Mesenteric fat pad (tissue), 1 donor: ENCODE measurements at places on chromosomes 2 and 18. TPM values are rescaled to one million over a fixed set of nuclear protein-coding genes. Genes with fewer than 3 reads are reported as not detected.

Gene FBXO48
- 1.5 TPM for total RNA-seq

Gene KCNF1
- 0.13 TPM for total RNA-seq

Gene PDE1A
- 7.1 TPM for total RNA-seq

Gene TSGA10
- total RNA-seq = 7.7 TPM

Gene EFR3B
- 2.0 TPM for total RNA-seq

Gene CHRND
- total RNA-seq = not detected

Gene PRKAG3
- total RNA-seq = not detected

Gene IL36A
- total RNA-seq = not detected

Gene CDH19
- 0.35 TPM for total RNA-seq

Gene MAPK4
- total RNA-seq = not detected

Gene CFAP221
- 2.3 TPM for total RNA-seq

Gene FEV
- total RNA-seq = not detected

Gene DAW1
- not detected for total RNA-seq

Gene ST8SIA5
- total RNA-seq = 1.5 TPM

Gene CABYR
- total RNA-seq = 3.1 TPM

GRCh38 chr2:116435648-116436047 lies 1378.8 kb upstream of the DDX18 start:
- DNase-seq = no peak

- no peak for DNase-seq
These were observed 8.9 kb downstream of the HAAO start for GRCh38 chr2:42783511-42783910.

DNA sequence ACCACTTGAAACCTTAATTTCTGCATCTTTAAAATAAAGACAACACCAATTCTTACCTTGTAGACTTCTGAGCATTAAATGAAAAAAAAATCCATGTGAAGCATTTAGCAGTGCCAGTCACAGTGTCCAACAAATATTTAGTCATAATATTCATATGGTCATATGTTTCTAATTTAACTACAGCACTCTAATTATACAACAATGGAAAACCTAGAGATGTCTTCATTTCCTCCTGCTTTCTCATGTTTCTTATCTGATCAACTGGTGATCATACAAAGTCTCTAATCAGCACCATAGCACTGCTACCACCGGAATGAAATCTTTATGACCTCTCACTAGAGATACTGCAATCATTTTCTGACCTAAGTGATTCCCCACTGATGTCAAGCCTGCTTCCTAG lies 10.2 kb upstream of the SCN3A start:
- no peak for DNase-seq

GRCh38 chr2:30629866-30630265 lies 177.4 kb downstream of the CAPN13 start:
- no peak for DNase-seq

- DNase-seq = no peak
These were observed 21.9 kb downstream of the PIGN start for GRCh38 chr18:62164855-62165487.

DNA sequence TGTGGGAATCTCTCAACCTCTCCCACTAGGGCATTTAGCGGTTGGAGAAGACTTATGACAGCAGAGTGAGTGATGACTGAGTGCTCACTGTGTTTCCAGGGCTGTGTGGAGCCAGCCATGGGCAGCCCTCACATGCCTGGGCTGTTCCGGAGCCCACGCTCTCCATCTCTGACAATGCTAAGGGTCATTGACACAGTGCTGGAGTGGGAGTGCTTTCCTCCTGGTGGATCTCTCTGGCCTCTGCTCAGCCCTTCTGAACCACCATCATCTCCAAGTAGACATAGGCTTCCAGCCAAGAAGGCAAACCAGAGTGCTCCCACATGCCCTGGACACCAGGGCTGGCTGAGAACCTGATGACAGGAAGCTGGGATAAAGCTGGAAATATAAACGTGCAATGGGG lies 33.1 kb upstream of the TWIST2 start:
- DNase-seq = no peak

DNA sequence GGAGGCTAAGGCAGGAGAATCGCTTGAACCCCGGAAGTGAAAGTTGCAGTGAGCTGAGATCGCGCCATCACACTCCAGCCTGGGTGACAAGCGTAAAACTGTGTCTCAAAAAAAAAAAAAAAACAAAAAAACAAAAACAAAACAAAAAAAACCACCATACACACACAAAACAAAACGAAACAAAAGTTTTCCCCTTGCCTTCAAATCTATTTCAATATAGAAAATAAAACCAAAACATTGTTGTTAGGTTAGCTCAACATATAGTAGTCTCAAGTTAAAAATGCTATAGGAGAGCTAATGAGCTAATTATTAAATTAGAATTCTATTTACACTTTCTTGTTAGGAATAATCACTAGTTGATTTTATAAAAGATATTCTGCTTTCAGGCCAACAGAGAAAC lies 43.3 kb downstream of the FBXO11 start:
- no peak for DNase-seq

DNA sequence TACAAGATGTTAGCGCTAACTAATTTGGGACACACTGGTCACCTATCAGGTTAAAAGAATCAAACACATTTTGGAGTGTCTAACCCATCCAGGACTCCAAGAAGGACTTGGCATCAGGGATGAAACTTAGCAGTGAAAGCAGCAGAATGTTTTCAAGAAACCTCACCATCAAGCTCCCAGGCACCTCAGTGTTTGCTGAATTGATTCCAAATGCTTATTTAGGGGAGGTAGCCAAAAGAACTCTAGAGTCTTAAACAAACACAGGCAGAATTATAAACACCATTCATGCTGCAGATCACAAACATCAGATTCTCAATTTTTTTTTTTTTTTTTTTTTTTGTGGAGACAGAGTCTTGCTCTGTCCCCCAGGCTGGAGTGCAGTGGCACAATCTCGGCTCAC lies 122.8 kb upstream of the UXS1 start:
- no peak for DNase-seq

DNA sequence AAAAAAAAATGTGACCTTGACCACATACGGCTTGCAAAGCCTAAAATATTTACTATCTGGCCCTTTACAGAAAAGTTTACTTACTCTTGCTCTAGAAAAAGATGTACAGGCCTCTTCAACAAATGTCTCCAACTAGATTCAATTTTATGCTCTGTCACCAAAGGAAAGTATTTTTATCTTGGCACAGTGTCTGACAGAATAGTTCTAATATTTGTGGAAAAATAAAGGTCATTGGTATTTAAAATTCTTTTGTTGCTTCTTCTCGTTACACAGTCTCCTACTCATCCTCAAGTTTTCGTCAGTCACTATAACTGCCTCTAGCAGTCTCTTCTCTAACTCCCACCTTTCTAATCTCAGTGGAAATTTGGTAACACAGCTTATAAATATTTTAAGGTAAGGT lies 1.4 kb downstream of the RBKS start:
- DNase-seq = no peak

DNA sequence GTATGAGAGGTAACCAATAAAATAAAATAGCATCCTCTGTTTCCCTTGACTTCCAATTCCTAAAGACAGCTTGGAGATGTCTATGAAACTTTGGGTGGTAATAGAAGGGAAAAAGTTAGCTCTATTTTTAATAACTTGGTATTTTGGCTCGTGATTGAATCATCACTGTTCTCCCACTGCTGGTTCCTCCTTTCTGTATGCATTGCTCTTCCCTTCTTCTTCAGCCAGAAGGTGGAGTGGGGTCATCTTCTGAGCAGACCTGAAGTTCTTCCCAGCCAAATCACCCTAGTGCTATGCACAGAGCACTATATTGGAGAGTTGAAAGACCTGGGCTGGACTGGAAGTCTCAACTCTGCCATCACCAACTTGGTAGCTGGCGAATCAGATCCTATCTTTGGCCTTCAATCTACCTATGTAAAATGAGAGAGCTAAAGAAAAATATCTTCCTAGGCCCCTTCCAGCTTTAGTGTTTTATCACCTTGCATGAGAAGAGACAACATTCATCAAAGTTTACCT lies 54.1 kb downstream of the CPO start:
- DNase-seq = no peak

- DNase-seq = no peak
These were observed 253.1 kb upstream of the NXPH2 start for GRCh38 chr2:139033300-139033699.

- no peak for DNase-seq
These were observed 16.5 kb upstream of the ATG16L1 start for GRCh38 chr2:233234996-233235395.

GRCh38 chr2:232434563-232435374 lies 21.2 kb upstream of the ALPI start:
- DNase-seq = no peak

GRCh38 chr18:7548721-7549120 lies 18.4 kb upstream of the PTPRM start:
- DNase-seq = no peak

- no peak for DNase-seq
These were observed 671.9 kb upstream of the PKDCC start for GRCh38 chr2:41375901-41376300.

GRCh38 chr2:30147715-30148610 lies 1.2 kb downstream of the YPEL5 start:
- DNase-seq = peak; percentile 96

- DNase-seq = no peak
These were observed 504.3 kb downstream of the DCC start for GRCh38 chr18:52844323-52844722.

- DNase-seq = peak; percentile 28
These were observed 91.5 kb downstream of the EIPR1 start for GRCh38 chr2:3285901-3286645.

DNA sequence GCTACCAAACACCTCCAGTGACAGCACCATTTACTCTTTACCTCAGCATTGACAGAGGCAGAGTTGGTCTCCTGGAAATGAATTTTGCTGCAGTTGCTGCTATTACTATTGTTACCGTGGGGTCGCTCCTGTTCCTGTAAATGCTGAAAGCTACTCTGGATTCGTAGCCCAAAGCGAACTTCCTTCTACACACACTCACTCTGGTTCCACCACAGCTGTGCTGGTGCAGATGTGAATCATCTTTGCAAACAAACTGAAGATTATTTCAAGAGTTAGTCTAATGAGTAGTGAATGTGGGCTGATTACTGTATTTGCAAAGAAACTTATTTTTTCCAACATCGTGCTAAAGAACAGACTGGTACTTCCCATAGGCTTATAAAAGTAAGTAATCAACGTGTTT lies 304.0 kb downstream of the LPIN1 start:
- DNase-seq = no peak

DNA sequence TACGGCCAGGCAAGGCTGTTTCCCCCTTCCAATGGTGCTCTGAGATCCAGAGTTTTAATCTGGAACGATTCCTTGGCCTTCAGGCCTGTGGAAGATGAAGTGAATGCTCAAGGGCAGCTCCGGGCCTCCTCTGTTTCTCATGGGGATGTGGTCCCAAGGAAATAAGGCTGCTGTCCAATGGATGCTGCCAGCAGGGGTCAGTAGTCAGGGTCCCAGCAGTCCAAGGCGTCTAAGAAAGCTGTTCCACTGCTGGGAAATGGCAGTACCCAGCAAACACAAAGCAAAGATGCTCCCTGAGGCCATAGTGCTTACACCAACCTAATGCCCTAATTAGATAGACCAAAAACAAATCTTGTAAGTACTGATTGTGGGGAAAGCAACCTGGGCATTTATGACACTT lies 12.5 kb downstream of the NMS start:
- DNase-seq = no peak

DNA sequence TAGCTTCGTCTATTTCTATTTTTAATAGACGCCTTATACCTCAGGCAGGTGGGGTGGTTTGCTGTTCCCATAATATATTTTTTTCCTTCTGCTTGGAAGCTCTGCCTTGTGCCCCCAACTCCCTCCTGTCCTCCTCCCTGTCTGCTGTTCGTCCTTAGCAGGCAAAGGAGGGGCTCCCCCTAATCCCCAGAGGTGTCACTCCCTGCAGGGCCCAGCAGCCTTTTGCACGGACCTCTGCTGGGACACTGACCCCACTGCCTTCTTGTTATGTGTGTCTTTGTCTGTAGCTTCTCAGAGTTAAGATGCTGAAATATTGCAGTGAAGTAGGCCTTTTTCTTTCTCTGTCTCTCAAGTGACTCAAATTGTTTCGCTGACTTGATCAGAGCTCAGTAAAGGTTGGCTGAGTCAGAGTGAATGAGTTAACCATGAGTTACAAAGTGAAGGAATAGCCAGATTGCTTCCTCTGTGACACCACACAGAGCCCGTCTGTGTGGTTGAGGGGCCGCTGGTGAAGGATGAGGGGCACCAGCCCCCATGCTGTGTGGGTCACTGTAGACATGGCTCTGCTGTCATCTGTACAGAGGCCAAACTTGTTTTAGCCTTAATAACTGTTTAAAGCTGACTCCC lies 47.7 kb downstream of the PRKCE start:
- DNase-seq = no peak

GRCh38 chr18:37937287-37937686 lies 371.7 kb upstream of the CELF4 start:
- no peak for DNase-seq

- DNase-seq = no peak
These were observed 673.0 kb downstream of the ARHGAP15 start for GRCh38 chr2:143802242-143802641.

- no peak for DNase-seq
These were observed 2.3 kb downstream of the ACTR3 start for GRCh38 chr2:113892004-113892710.

GRCh38 chr18:34660572-34660971 lies 49.5 kb upstream of the DTNA start:
- DNase-seq = no peak

DNA sequence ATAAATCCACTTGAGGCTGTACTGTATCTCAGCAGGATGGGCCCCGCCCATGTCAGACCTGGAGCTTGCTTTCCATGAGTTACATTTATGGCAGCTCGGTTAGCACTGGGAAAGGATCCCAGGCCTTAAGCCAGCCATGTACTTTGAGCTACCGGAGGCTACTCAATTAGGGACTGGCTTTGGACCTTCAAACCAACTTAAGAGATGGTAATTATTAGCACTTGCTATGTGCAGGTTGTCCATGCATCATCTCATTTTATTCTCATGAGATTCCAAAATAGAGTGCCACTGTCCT lies 64.4 kb downstream of the ACTR2 start:
- DNase-seq = no peak

DNA sequence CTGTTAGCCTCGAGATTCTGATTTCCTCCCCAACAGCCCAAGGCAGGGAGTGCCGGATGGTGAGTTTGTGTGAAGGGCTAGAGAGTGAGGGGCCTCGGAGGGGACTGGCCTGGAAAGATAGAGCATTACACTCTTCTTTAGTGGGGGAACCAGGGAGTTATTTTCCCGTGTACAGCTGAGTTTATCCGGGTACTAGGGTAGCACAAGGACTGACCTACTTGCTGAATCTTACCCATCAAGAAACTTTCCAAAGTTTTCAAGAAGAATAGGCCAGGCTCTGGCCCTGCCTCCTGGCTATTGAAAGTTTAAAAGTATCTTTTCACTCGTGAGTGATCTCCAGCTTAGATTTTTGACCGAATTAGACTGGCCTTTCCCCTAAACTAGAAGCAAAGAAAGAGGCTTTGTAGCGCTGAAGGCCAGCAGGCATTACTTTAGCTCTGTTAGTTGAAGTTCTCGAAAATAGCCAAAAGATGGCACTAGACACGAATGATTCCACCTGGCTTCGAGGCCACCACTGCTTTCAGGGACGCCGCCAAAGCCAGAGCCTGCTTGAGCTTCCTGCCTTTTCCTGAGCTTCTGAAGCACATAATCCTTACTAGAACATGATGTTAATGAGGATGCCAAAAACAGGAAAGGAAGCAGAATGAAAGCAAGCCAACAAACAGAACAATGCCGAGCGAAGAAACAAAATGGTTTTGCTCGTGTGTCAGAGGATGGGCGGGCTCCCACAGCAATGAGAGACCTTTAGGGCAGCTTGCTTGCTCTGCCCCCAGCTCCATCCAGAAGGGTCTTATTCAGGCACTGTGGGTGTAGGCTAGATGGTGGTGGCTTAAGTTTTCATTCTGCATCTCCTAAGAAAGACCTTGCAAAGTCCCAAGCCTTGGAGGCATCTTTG lies 55.8 kb downstream of the TSN start:
- DNase-seq = no peak
